Panc1 (cell line): ENCODE measurements at places on chromosomes 16 and 17. TPM values are rescaled to one million over a fixed set of nuclear protein-coding genes. Genes with fewer than 3 reads are reported as not detected.

DNA sequence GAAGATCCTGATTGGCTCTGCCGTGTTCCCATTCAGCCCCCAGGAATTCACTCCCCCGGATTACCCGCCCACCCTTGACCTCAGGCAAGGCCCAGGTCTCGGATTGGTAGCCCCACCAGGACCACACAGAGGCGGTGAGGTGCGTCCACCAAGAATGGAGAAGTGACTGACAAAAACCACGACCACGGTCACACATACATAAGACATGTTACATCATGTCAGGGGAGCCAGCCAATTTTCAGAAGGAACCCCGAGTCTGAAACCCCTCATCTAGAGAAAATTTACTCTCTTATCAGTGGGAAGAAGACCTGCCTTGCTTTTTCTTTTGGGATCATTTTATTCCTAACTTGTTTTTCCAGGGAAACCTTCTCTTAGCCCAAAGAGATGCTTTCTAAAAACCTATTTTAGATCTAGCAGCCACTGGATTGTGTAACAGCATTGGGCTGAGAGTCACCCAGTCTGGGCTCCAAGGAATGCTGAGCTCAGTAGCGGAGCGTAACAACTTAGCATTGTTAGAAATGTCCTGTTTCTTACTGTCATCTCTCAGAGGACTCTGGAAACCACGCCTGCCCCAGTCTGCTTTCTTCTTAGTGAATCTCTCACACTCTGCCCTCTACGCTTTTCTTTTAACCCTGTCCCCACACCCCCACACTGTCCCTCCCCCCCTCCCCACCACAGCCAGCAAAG is 164.1 kb downstream of the CMIP start:
- no peak overlapping the region for H3K27ac ChIP-seq
- H3K27me3 ChIP-seq = no peaks in the 10 kb centered on the region
- peaks cover 7% of the 10 kb centered on the region; the same call in 1 of the 2 replicates for H3K4me1 ChIP-seq
- H3K36me3 ChIP-seq = no peaks in the 10 kb centered on the region

TMEM114 gene
- total RNA-seq = not detected

- H3K36me3 ChIP-seq = no peaks in the 10 kb centered on the region
- H3K27ac ChIP-seq = peak overlapping the region; percentile 65
- DNase-seq = no peak
- no peaks in the 10 kb centered on the region for H3K27me3 ChIP-seq
- no peak overlapping the region for H3K4me3 ChIP-seq
Observed at GRCh38 chr17:50035421-50035879, 20.5 kb upstream of the ITGA3 start.

GRCh38 chr17:4127555-4127954 is 15.3 kb downstream of the ZZEF1 start:
- H3K4me3 ChIP-seq = no peak overlapping the region
- peaks cover 5% of the 10 kb centered on the region for H3K4me1 ChIP-seq
- no peaks in the 10 kb centered on the region for H3K27me3 ChIP-seq
- H3K27ac ChIP-seq = no peak overlapping the region
- DNase-seq = no peak
- 0 out of 2 replicates have a peak, but pooled peaks cover 3% of the 10 kb centered on the region for H3K36me3 ChIP-seq
